ENCODE measurements at places on chromosomes 1 and 21.
A peak's percentile ranks its signal among the peaks of the same experiment; 100 is the strongest.

GRCh38 chr1:15378729-15379128 is 31.0 kb upstream of the EFHD2 start:
- no peak for DNase-seq

DNA sequence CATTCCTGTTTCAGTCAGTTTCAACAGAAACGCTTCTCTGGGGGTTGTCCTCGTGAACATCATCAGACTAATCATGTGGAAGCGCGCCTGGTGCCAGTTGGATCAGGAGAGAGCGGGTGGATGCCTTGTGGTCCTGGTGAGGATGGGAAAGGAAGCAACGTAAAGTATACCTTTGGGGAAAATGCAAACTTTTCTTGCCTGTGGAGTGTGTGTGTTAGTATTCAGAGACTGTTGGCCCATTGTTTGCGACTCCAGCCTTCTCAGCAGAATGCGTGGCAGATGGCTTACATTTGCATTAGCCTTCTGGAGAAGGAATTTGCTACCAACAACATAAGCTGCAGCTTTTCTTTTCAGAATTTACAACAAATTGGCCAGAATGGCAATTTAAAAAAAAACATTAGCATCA is 173.9 kb downstream of the RWDD3 start:
- no peak for DNase-seq

GRCh38 chr1:99455760-99456159 is 190.2 kb upstream of the PALMD start:
- DNase-seq = no peak

DNA sequence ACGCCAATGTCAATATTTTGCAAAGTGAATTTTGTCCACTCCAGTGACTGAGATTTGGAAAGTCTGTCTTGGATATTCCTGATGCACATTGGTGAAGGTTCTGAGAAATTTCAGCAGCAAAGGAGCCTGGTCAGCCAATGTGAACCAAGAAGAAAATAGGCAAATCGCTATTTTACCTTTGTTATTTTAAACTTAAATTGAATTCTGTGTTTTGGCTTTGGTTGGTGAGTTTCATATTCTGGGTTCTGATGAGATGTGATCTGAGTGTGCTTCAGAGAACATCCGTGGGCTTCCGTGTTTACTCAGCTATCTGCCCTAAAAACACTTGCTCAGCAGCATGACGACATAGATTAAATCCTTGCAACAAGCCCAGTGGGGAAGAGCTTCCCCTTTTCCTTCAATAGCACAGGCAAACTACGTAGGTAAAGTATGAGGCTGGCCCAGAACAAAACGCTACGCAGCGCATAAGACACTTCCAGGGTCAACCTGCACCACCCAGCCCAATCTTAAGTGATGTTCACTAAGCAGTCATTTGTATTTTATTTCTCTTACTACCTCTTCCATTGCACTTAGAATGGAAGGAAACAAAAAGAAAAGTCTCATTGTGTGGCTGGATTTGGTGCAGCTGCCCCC is 176.4 kb upstream of the KAZN start:
- no peak for DNase-seq

DNA sequence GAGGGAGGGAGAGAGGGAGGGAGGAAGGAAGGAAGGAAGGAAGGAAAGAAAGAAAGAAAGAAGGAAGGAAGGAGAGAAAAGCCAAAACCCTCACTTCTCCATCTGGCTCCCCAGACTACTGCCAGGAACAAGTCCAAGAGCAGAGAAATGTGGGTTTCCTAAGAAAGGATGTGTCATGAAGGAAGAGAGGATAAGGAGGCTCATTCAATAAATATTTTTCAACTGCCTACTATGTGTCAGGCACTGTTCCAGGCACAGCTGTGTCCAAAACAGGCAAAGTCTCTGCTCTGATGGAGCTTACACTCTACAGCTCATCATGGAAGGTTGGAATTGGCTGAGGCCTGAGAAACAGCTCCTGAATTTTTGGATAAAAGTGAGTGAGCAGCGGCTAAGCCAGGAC is 42.6 kb upstream of the ATP2B4 start:
- no peak for DNase-seq

DNA sequence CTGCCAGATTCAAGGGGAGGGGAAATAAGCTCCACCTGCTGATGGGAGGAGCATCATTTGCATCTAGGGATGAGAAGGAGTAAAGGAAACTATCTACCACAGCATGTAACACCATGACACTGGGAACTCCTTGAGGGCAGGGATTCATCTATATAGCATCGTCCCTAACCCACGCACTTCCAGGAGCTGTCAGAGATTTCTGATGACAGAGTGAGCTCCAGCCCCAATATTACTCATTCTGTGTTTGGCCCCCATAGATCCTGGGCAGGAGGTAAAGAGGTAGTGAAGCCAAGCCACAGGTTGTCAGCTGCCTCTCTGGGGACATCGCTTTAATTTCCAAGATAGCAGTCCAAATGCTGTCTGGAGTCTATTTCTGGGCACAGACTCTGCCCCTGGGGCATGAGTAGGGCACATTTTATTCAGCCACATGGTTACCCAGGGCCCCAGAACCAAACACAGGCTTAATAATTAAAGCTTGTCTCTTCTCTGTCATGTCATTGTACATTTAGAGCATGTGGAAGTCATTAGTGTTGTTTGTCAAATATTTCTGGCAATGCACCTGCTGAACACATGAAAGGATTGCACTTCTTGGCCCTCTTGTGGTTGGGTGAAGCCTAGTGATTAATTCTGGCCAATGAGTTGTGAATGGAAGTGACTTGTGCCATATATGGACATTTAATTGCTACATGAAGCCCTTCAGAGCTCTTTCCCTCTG is 105.9 kb upstream of the POU3F1 start:
- DNase-seq = peak; percentile 90

- DNase-seq = no peak
Observed at GRCh38 chr21:34910396-34910795, 138.7 kb downstream of the RUNX1 start.

DNA sequence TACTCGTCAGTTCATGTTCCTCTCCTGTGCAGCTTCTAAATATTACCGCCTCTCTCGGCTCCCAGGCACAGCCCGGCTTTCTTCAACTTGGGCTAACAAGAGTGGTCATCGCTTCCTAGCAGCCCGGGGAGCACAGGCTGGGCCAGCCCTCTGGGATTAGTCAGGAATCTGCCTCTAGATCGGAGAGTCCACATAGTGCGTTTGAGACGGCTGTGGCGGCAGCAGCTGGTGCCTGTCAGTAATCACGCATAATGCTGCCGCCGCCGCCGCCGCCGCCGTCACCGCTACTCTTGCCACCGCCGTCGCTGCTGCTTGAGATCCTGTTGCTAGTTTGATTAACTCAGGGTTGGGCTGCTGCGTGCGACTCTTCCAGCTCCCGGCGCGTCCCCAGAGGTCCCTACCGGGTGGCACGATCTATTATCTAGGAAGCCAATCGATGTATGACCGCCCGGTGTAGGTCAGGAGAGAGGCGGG is at the start of gene RXRG:
TSS of gene RXRG (minus strand) at position 230 of the 474 bp plus-strand sequence. CDS start 233 bp downstream, outside the sequence.
- peak; percentile 52 for DNase-seq

DNA sequence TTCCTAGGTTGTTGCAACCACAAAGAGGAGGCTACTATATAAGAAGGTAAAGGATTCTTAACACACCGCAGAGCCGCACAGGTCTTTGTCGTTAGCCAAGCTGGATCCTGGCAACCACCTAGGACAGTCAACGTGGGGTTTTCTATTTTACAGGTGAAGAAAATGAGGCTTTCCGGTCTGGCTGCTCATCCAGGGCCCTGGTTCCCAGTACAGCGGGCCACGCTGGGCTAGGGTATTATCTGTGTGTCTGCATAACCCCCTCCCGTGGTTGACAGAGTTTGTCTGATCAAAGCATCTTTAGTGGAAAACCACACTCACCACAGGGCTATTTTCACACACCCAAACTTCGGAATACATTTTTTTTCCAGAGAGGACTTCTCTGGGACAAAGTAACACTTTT is 39.0 kb upstream of the PDE9A start:
- no peak for DNase-seq

DNA sequence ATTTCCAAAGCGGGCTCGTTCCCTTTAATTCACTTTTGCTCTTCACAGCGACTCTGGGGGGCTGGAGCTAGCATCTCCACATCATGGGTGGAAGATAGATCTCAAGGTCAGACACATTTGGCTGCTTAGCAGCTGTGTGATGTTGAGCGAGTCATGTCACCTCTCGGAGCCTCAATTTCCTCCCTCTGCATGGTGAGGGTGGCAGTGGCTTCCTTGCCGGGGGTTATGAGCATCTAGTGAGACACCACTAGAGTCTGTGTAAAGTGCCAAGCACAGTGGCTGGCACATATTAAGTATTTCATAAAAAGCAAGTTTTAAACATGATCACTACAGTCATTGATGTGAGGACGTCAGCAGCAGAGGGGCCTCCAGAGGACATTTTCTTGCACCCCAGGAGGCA is 16.9 kb upstream of the ECE1 start:
- DNase-seq = no peak

GRCh38 chr1:116273042-116273783 is 99.8 kb upstream of the ATP1A1 start:
- no peak for DNase-seq

GRCh38 chr1:245437369-245438062 is 282.7 kb downstream of the KIF26B start:
- DNase-seq = no peak

DNA sequence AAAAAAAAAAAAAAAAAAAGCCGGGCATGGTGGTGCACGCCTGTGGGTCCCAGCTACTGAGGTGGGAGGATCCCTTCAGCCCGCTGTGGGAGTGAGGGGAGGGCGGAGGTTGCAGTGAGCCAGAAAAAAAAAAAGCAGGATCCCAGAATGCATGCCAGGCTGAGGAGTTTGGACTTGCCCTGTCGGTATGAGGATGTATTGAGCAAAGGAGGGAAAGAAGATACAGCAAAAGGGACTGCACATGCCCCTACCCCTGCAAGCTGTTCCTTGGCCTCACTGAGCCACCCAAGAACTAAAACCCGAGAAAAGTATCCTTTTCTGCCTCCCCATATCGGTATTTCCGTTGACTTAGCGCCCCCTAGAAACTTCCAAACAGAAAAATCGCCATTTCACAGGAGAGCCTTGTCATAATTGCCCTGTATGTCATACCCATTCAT is 1.3 kb upstream of the GPATCH4 start:
- no peak for DNase-seq

DNA sequence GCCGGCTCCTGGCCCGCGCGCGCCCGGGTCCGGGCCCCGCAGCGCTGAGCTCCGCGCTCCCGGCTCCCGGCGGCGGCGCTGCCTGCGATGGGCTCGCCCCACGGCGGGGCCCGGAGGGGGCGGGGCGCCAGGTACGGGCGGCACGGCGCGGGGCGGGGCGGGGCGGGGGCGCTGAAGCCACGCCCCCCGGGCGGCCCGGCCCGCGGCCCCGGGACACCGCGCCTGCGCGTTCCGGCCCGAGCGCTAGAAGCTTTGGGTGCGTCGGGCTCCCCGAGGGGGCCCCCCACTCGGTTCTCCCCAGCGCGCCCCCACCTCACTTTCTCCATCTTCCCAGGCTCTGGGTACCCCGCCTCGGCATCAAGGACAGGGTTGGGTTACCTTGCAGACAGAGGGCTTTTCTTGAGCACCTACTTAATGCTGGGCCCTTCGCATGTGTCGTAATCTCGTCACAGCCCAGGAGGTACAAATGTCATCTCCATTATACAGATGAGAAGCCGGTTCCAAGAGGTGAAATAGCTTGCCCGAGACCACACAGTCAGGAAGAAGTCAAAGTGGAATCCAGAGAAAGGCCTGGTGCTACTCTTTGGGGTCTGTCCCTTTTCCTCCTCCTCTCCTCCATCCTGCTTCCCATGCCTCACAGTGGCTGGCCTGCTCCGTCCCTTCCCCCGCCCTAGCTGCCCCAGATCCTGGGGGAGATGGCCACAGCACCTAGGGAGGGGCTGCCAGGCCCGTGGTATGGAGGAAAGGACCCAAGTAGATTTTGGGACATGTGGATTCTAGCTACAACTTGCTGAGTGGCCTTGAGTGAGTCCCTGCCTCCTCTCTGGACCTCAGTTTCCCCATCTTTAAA is 46.5 kb downstream of the RAP1GAP start:
- DNase-seq = no peak

DNA sequence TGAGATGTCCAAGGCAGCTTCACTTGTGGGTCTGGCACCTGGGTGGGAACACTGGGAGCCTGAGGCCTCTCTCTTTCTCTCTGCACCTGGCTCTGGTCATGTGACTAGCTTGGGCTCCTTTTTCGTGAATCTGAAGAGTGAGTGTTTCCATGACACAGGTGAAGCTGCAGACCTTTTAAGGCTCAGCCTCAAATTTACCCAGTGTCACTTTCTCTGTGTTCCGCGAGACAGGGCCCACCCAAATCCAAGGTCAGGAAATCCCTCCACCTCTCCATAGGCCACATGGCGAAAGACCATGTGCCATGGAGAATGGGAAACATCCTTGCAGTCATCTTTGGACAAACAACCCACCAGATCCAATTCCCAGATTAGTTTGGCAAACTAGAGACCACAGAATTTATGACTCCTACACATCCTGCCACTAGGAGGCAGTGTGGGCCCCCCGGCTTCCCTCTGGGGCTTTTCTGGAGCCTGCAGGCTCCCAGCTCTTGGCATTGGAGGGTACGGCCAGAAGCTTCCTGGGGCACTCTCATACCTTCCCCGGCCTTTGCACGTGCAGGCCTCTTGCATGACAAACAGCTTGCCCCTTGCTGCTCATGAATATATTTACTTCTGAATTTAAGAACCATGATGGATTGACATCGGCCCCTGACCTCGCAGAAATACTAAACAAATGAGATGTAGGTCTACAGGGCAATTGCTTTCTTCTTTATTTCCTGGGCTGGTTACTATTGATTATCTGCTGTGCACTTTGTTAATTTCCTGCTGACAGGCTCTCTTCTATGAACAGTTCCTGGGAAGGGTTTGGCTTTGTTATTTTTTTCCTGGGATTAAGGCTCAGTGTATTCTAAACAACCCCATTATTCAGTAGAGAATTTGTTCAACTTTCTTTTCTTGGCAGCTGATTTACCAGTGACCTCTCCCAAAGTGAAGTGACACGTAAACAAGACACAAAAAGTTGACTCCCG is 180.7 kb downstream of the KAZN start:
- DNase-seq = no peak

- no peak for DNase-seq
Observed at GRCh38 chr1:94105581-94105952, 15.4 kb downstream of the ABCA4 start.

DNA sequence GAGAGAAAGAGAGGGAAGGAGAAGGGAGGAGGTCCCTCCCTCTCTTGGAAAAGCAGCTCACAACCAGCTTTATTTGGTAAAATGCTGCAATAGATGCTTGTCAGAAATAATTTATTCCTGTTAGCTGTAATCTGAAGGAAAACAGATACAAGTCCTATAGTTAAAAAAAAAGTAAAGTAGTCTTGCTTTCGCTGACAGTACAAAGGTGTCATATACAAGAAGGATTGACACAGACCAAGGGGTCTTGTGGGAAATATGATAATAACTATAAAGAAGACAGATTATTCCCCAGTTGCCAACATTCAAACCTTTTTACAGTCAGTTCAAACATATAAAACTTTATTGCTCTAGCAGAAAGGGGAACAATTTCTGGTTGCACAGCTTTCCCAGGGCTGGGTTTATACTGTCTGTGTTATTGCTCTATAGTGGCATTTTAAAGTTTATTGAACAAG is 145.0 kb downstream of the PBX1 start:
- DNase-seq = no peak

DNA sequence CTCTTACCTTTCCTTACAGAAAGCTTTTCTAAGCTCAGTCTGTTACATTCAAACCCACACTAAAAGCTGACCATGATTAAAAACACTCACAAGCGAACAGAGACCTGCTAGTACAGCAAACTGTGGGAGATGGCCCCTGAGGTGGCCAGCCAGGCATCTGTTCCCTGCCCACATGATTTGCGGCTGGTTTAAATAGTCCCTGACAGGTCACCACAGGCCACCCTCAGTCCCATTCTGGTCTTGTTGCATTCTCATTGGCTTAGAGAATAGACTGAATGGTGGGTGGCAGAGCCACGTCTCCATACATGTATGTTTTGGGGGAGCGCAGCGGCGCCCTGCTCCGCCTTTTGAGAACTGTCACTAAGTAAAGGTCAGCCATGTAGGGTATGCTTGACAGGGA is 2.3 kb upstream of the ACTA1 start:
- no peak for DNase-seq
